CD8-positive, alpha-beta memory T cell (primary cell): ENCODE measurements at places on chromosomes 7 and 10.

DNA sequence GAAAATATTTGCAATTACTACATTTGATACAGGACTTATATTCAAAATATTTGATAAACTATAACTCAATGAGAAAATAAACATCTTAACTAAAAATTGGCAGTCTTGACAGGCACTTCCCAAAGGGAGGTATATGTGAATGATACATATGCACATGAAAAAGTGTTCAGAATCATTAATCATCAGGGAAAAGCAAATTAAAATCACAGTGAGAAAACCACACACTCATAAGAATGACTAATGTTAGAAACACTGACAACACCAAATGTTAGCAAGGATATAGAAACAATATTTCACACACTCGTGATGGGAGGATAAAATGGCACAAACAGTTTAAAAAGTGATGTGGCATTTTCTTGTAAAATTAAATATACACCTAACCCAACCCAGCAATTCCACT is 4.1 kb upstream of the VPS26A start:
- no peak for DNase-seq

DNA sequence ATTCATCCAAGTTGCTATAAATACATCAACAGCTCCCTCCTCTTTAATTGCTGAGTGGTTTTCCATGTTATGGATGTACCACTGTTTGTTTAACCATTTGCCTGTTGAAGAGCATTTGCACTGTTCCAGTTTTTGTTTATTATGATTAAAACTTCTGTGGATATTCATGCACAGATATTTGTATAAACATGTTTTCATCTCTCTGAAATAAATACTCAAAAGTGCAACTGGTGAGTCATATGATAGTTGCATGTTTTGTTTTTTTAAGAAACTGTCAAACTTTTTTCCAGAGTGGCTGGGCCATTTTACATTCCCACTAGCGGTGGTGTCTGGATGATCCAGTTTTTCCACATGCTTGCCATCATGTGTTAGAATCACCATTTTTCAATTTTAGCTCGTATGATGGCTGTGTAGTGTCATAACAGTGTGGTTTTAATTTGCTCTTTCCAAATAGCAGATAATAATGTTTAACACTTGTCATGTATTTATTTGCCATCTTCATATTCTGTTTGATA is 33.6 kb downstream of the MEOX2 start:
- DNase-seq: no peak

DNA sequence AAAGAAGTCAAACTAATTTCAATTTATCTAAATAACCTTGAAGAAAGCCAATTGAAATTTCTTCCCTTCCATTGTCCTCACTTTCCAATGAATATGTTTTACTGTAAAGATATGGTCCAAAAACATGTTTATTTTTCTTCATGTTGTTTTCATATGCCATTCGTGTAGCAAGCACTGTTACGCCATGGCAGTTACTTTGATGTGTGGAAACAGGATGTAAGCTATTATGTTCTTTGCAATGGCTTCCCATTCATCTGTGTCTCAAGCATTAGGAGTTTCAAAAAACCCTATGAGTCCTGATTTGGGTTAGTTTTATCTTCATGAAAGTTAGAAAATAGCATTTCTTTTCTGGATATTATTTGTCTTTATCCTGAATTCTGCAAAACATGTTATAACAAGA is 31.0 kb downstream of the GPR141 start:
- DNase-seq: no peak

- no peak for DNase-seq
These were observed 16.5 kb downstream of the ZNF365 start for GRCh38 chr10:62390497-62391176.

DNA sequence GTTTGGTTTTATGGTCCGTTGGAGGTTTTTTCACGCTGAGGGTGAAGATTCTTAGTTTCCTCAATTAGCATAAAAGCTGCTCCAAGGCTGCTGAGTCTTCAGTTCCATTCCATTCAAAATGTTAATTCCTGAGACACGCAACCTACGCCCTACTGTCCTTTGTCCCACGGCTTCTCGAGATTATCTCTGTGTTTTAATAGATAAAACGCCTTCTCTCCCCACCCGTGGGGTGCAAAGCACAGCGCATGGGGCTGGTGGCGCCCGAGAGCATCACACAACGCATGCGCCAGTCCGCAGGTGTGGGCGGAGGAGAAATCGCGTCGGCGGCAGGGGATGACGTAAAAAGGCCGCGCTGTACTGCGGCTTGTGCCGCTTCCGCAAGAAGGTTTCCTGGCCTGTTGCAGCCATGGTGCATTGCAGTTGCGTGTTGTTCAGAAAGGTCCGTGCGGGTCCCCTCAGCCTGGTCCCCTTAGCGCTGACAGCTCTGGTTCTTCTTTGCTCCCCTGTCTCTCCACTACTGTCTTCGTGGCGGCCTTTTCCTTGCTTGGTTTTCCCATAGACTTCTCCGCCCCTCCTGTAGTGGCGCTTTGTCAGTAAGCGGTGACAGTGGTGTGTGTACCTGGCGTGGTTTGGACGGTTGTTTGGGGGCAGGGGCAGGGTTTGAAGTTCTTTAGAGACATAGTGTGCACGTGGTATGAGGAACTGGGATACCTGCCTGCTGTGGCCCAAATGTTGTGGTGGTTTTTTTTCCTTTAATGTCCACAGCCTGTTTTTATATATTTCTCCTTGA is at the start of gene GTPBP10:
GTPBP10 (plus strand) TSS at position 381 of the 790 bp plus-strand sequence; CDS start at position 407, 26 bp downstream.
- DNase-seq: peak; percentile 91
